Activated CD4-positive, alpha-beta T cell treated with anti-CD3 and anti-CD28 coated beads, Interleukin-2, amount 50 U/mL, for 24 hours (primary cell): ENCODE measurements at places on chromosomes 4 and X.

DNA sequence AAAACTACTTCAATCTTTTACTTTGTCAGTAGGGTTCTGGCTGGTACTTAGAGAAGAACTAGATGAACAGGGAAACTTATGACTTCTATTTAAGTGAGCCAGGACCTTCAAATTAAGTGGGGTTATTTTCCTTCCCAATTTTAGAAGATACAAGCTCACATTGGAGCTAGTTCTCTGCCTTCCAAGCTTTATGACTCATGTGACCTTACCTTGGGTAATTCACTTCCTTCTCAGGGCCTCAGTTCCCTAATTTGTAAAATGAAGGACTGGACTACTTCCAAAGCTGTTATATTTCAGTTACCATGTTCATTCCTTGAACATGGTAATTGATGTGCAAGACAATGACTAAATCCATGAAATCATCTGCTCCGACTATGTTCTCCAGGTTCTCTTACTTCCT lies 32.0 kb upstream of the DCX start:
- no peak for DNase-seq

GRCh38 chr4:101230801-101231426 lies 116.4 kb downstream of the PPP3CA start:
- no peak for DNase-seq

DNA sequence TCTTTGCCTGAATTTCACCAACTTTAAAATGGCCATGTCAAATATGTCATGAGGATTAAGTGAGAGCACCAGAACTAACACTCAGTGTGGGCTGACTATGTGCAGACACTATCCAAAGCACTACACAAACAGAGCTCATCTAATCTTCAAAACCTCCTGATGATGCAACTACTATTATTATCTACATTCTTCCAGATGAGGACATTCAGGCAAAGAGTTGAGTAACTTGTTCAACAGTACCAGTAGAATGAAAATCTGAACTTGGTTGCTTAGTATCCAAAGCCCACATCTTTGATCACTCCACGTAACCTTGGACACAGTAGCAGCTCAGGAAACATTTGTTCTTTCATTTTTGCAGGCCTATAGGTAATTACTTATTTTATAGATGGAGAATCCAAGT lies 90.1 kb downstream of the ATP8A1 start:
- no peak for DNase-seq

DNA sequence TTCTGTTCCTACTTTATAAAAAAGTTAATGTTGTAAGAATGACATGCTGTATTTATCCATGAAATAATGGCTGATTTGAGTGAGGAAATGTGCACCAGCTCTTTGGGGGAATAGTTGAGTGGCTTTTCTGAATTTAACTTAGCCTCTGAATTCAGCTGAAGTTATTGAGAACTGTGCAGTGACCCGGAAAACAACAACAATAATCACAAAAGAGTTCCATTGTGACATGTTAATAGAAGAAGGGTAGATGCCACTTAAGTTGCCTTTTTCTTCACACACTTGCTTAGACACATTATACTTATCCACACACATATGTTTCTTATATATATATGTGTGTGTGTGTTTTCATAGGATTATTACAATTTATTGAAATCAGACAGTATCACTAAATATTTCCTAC lies 301.2 kb downstream of the BMPR1B start:
- DNase-seq: no peak

GRCh38 chrX:80879916-80880315 lies 70.2 kb upstream of the BRWD3 start:
- no peak for DNase-seq
